Bone marrow (tissue), 2 donors: ENCODE measurements at places on chromosomes 6 and 20.

GRCh38 chr20:53146201-53146891, 174.2 kb downstream of the TSHZ2 start:
- DNase-seq: no peak

DNA sequence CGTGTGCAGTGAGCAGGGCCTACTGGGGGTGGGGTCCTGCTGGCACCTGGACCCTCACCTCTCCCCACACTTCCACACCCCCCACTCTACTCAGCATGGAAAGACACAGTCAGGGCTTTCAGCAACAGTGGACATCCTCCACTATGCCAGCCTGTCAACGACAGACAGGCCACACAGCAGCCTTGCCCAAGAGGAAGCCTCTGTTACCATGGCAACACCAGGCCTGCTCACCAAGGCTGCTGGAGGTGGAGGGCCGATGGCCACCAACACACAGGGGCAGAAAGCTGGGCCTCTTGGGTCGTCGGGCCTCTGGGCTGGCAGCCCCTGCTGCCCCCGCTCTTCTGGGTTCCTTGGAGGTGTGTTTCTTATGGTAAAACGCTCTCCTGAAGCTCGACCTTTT, 13.6 kb downstream of the BNIP5 start:
- no peak for DNase-seq

- DNase-seq: no peak
Measured at GRCh38 chr6:113347436-113347835, 509.7 kb upstream of the MARCKS start.

DNA sequence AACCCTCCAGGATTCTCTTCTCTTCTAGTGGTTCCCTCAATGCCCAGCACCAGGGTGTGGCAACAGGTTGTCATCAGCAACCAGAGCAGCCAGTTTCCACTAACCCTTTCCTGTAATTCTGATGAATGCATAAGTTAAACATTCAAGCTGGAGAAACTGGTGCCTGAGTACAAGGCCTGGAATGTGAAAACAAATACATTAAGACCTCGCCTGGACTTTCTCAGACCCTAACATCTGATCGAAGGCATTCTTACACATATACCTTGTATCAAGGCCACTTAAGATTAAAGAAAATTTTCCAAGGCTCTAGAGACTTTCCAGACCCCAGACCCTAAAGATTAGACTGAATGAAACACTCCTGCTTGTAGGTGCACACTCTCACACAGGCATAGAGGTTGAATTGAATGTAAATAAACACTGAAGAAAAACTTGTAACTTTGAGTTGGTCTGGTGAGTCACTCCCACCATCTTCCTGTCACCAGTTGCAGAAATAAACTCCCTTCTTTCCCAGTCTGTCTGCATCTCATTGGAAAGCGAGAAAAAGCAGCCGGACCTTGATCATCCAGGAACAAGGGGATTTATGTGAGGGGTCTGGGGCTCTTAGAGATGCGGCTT, 9.0 kb downstream of the LRP11 start:
- no peak for DNase-seq

- no peak for DNase-seq
Measured at GRCh38 chr6:28696682-28697081, 171.0 kb downstream of the GPX5 start.

- no peak for DNase-seq
Measured at GRCh38 chr6:162408826-162409535, 318.6 kb downstream of the PRKN start.

DNA sequence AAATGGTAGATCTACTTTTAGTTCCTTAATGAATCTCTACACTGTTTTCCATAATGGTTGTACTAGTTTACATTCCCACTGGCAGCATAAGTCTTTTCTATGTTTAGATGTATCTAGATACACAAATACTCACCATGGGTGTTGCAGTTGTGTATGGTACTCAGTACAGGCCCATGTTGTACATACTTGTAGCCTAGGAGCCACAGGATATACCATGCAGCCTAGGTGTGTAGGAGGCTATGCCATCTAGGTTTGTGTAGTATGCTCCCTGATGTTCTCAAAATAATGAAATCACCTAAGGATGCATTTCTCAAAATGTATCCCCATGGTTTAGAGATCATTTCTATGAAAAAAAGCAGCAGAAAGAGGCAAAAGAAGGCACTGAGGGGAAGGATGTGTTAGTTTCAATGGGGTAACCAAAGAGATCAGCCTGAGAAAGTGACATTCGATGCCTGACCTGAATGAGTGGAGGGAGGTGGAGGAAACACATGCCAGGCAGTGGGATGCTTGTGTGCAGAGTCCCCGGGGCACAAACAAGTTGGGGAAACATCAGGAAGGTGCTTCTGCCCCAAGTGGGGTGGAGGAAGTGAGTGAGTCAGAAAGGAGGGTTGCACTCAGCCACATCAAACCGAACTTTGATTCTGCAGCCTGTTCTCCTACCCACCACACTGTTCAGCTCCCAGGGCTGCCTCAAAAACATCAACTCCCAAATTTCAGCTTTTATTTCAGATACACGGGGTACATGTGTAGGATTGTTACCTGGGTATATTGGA, 191.2 kb downstream of the ZNF217 start:
- DNase-seq: no peak

GRCh38 chr6:144394210-144394609, 109.1 kb downstream of the UTRN start:
- DNase-seq: no peak

DNA sequence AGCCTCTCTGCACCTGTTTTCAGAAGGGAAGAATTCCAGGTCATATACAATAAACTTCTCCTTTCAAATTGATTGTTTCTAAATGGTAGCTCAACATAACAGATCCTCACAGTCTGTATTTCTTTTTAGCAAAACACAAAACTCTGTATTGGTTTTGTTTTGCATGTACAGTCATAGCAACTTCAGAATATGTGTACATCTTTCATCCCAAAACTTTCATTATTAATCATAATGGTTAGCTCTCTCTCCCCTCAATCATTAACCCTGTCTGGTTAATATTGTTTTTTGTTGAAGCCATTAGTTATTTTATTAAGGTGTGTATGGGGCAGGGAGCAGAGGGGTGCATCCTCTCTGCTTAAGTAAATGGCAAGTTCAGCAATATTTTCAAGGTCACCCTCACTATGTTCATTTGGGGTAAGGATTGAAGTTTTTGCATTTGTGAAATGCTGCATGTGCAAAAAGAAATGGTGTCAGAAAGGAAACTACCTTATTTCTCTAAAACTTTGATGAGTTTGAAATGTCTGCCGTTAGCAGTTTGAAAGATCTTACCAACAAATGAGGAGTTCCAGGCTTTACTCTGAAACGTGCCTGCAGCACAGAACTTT, 136.8 kb upstream of the BTBD3 start:
- DNase-seq: no peak

GRCh38 chr6:17863901-17864754, 123.3 kb downstream of the KIF13A start:
- DNase-seq: no peak

- no peak for DNase-seq
Measured at GRCh38 chr6:30061858-30062458, 893 bp downstream of the POLR1H start.

GRCh38 chr6:124982669-124983068, 20.4 kb downstream of the RNF217 start:
- DNase-seq: no peak

- DNase-seq: no peak
Measured at GRCh38 chr6:34959224-34959623, 70.2 kb downstream of the ANKS1A start.

DNA sequence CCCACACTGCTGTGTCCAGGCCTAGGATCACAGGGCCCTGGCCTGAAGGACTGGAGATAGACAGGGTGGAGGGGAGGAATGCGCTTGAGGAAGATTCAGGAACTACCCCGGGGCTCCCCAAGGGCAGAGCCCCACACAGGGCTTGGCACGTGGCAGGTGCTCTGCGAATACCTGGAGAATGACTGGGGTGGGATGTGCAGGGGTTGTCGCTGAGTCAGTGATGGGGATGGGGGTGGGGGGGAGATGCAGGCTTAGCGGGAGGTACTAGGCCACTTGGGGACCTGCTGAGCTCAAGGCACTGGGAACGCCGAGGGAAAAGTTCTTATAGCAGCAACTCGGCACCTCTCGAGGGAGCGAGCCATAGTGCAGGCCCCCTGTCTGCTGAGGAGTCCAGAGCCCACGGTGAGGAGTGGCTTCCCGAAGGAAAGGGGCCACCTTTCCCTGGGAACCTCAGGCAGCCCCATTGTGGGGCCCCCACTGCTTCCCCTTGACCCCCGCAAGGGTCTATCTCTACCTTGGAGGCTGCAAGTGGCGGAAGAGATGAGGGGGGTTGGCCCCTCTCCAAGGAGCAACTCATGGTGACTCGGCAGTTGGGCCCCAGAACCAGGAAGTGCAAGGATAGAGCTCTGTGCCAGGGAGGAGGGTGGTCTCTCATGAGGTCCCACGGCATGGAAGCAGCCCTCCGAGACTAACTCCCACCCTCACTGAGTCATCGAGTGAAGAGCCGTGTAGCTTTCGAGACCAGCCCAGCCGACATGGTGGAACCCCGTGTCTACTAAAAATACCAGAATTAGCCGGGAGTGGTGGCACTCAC, 33.1 kb downstream of the SRC start:
- DNase-seq: peak; percentile 90

GRCh38 chr6:95519228-95520037, 57.9 kb upstream of the MANEA start:
- no peak for DNase-seq

DNA sequence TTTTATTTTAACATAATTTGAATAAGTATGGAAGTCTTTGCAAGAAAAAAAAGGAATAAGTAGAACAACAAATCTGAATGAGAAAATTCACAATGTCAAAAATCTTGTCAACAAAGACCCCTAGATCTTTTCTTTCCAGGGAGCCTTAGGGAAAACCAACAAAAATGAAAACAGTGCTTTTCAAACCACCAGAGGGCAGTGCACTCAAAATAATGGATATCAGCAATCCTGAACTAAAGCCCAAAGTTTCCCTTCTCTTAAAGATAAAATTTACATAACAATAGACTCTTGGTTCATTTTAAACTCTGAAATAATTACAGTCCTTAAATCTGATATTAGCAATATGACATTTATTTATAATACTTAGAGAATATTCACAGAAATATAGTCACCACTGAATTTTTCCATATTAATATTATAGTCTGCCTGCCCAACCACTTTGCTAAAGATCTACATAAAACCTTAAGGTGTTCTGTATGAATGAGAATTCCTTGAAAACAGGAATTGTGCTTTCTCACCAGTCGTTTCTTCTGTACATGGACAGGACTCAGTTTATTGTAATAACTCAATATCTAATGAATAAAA, 105.3 kb upstream of the BMP5 start:
- DNase-seq: no peak

DNA sequence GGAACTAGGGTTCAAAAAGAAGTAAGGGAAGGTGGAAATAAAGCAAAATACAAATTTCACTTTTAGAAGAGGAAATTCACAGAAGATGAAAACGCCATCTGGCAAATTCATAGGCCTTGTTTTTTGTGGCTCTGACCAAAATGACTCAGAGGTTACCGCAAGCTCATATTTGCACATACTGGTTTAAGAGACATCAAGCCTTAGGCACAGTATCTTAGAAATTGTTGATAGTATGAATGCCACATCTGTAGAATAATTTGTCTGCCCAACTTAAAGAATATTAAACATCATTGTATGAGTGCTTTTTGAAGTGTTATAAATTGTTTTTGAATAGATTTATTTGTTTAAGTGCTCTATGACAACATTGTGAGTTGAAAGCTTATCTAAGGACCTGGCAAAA, 10.6 kb downstream of the TAAR1 start:
- no peak for DNase-seq

DNA sequence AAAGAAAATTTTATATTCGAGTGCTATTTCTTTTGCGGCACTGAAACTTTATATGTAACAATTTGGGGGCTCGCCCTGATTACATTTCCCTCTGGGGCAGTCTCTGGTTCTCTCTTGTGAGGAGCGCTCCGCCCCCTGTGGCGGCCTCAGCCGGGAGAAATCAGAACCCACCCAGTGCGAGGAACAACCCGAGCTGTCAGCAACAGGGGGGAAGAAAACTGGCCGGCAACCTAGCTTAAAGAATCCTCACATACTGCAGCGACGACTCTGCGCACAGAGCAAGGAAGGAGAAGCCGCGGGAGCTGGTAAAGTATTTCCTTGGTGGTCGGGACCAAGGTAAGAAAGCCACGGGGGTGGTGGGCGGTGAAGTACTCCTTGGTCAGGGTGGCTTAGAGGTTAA, 23.9 kb upstream of the SLC52A3 start:
- DNase-seq: no peak

GRCh38 chr6:163962627-163963117, 548.2 kb downstream of the QKI start:
- DNase-seq: no peak

GRCh38 chr20:15047601-15048000, 710.2 kb upstream of the FLRT3 start:
- no peak for DNase-seq

DNA sequence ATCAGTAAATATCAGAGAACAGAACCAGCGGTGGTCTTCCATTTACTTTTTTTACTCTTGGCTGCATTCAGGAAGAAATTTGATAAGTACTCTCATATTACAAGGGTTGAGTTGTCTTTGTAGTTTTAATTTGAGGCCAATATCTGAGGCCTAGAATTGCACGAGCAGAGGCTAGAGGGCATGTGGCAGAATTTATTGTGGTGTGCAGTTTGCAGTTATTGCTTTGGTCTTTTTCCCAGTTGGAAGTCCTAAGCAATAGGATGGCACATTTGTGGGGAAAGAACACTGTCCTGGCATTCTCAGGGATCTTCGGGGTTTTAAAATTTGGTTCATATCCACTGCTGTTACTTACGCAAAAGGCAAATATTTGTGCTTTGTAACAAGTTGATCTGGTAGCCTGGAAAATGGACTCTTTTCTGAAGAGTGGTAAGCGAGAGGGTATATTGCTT, 66.0 kb downstream of the CTNNBL1 start:
- no peak for DNase-seq

DNA sequence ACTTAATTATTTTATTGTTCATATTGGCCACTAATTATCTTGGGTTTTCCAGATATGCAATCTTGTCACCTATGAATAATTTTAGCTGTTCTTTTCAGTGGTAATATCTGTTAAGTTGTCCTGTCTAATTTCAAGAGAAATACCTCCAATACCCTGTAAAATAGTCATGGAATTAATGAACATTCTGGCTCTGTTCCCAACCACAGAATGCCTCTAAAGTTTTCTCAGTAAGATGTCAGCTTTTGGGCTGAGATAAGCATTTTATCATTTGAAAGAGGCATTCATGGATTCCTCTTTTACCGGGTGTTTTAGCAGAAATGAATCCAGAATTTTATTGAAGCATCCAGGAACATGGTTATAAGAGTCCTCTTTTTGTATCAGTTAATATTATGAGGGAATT, 109.3 kb downstream of the WDR27 start:
- no peak for DNase-seq
